ENCODE measurements at places on chromosomes 16 and 17.

DNA sequence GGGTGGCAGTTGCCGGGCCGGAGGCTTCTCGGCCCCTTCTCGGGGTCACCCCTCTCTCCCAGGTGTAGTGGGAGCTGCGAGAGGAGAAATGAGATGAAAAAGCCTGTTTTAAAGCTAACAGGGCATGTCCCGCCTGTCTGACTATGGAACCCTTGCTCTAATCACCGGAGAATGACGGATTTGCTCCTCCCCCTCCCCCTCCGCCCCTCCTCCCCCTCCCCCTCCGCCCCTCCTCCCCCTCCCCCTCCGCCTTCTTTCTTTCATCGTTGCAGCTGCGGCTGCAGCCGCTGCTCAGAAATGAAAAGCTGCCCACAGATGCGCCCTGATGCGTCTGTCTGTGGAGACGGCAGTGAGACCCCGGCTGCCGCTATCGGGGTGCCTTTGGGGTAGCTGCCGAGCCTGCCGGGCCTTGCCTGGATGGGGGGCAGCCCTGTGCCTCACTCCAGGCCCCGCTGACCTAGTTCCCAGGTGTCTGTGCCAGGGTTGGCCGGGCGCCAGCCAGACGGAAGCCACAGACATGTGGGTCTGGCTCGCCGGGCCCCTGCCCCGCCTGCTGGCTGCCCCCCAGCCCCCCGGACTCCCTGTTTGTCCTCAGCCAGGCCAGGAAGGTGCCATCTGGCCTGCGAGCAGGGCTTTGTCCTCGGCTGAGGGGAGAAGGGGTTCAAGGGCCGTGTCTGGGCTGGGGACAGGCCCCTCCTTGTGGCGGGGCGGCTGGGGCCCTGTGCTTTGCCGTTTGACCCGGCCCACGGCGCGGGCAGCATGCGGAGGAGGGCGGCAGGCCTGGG, 37.7 kb downstream of the GINS2 start:
- no peak for DNase-seq

- no peak for DNase-seq
Observed at GRCh38 chr16:50679676-50680555, 1.2 kb downstream of the SNX20 start.

- no peak for DNase-seq
Observed at GRCh38 chr16:87701505-87701921, 64.3 kb downstream of the KLHDC4 start.

DNA sequence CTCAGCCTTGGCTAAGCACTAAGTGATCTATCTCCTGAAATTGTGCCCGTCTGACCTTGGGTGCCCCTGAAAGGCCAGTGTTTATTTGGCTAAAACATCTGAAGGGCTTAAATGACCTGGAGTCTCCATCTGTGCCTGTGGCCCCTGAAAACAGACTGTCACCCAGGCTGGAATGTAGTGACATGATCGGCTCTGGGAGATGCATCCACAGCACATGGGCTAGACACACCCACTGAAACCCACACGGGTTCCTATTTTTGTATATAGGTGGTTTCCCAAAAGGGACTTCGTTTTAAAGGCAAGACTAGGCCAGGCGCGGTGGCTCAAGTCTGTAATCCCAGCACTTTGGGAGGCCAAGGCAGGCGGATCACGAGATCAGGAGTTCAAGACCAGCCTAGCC, 13.5 kb downstream of the CEP295NL start:
- DNase-seq, result no peak

GRCh38 chr16:4529085-4530060, 9.2 kb downstream of the CDIP1 start:
- no peak for DNase-seq

- DNase-seq, result no peak
Observed at GRCh38 chr16:53369921-53370320, 64.3 kb upstream of the RBL2 start.

DNA sequence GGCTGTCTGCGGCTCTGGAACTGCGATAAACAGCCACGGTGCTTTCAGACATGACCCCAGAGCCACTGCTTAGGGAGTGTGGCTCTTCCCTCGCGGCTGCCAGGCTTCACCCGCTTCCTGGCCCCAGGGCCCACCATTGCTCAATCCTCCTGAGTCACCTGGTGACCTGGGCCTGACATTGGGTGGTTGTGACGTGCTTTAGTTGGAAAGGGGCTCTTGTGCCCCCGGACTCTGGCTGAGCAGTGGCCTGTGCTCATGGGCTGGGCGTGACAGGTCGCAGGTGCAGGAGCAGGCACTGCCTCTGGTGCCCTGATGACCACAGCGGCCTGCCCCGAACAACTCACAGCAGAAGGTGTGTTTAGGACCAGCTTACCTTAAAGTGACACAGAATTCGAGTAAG, 8.6 kb upstream of the NUDT16L1 start:
- no peak for DNase-seq

GRCh38 chr17:351449-351738, 1.2 kb downstream of the RPH3AL start:
- DNase-seq, result no peak

GRCh38 chr16:75377729-75378386, 55.4 kb downstream of the CFDP1 start:
- DNase-seq, result no peak

DNA sequence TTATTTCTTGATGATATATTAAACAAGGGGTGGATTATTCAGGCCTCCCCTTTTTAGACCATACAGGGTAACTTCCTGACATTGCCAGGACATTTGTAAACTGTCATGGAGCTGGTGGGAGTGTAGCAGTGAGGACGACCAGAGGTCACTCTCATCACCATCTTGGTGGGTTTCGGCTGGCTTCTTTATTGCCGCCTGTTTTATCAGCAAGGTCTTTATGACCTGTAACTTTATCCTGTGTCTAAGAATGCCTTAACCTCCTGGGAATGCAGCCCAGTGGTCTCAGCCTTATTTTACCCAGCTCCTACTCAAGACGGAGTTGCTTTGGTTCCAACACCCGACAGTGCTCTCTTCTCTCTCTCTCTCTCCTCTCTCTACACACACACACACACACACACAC, 221.9 kb downstream of the C16orf95 start:
- no peak for DNase-seq

DNA sequence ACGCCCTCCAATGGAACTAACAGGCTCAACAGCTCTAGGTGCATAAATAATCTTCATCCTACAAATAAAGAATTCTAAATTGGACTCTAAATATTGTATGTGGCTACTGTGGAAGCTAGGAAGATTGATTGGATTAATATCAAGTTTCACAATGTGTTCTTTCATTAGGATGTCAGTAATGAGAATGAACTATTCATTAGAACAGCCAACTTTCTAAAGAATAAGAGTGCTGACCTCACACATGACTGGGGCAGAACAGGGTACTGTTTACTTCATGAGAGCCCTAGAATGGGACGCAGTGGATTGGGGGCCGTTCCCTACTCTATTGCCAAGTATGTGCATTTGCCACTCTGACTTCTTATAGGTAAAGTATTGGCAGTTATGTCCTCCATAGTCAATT, 528.2 kb upstream of the RBFOX1 start:
- no peak for DNase-seq

GRCh38 chr17:14580499-14580898, 279.6 kb downstream of the HS3ST3B1 start:
- DNase-seq, result no peak

GRCh38 chr17:17873450-17873991, 36.7 kb upstream of the SREBF1 start:
- no peak for DNase-seq

DNA sequence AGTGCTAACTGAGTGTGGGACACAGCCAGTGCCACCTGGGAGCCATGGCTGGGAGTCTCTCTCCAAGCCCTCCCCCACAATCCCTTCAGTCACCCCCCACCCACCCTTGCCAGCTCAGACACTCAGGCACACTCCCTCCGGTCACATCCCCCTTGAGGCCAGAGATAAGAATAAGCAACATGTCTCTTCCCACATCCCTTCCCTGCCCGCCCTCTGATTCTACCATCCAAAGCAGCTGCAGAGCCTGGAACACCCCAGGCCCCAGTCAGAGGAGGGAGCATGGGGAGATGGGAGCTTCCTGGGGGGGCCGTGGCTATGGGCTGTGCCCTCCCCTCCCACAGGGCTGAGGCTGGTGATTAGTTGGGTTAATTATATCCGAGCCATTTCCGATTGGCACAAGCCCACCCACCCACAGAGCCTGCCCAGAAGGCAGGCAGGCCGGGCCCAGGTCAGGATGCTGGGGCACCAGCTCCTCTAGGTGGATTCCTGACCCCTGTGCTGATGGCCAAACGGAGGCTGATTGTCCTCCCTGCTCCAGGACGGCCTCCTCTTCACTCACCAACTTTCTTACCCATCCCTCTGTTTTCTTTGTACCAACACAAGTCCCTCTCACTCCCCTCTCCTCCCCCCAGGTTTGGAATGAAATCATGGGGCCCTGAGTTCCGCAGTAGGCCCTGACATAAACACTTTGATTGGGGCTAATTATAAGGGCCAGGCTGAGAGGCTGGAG, 28.6 kb upstream of the MEIOC start:
- DNase-seq, result no peak

DNA sequence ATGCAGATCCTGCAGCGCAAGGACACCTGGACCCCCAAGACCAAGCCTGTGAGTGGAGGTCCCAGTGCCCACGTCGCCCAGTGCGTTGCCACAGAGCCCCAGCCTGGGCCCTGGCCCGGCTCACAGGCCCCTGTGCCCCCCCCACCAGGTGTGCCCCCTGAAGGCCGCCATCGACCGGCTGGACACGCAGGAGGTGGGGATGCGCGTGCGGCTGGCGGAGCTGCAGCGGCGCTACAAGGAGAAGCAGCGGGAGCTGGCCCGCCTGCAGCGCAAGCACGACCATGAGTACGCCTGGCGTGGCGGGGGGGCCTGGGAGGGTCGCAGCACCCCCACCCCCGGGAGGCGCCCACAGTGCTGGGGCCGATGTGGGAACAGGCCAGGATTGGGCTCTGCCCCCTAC, 56.6 kb downstream of the BAHCC1 start:
- DNase-seq, result no peak

DNA sequence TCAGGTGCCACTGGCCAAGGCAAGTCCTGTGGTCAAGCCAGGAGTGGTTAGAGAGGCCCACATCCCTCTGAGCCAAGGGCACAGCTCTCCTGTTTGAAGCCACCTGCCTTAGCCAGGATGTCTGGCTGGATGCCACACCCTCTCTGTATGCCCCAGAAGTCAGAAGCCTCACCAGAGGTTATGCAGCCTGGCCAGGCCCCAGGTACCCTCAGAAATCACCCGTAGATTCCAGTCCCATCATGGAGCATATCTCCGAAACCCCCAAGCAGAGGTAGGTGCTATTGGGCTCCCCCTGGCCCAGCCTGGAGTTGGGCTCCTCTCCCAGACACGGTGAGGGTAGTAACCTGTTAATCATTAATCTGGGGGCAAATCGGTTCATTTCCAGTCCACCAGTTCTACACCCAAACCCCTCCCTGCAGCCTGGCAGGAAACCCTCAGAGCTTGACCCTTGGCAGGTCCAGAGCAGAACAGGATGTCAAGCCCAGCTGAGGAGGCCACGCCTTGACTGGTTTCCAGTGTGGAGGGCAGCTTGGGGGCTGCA, 60.6 kb upstream of the TMEM97 start:
- no peak for DNase-seq

DNA sequence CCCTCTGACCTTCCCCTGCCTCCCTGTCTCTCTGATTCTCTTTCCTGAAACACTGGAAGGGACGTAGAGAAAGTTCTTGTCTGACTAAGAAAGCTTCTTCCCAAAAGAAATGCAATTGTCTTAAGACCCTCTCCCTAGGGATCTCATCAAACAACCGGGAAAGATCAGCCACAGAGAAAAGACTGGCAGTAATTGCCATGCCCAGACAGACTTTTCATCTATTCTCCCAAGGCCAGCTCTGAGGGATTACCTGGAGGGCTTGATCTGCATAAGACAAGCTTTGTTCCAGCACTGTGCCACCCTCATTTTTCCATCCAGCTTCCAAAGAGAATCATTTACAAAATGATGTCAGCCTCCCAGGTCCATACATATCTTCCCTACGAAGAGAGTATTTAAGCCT, 38.8 kb upstream of the HS3ST3A1 start:
- DNase-seq, result no peak

DNA sequence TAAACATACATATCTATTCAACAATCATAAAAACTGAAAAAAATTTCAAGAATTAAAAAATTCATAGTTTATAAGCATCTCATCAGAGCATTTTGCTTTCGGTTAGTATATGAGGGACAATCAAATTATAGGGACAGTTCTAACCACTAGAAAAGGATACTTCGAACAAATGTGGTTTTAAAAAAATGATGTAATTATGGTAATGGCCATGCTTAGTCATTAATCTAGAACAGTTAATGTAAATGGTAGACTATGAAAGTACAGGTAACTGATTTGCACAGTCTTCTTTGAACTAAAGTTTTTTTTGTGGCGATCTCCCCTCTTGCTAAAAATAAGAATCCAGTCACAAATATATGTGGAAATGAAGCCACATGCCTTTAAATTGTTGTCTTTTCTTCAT, 63.5 kb upstream of the PHOSPHO1 start:
- DNase-seq, result no peak

- DNase-seq, result no peak
Observed at GRCh38 chr17:74529243-74529642, 2.0 kb downstream of the CD300LB start.

- DNase-seq, result no peak
Observed at GRCh38 chr16:88003736-88004135, 52.5 kb downstream of the BANP start.

DNA sequence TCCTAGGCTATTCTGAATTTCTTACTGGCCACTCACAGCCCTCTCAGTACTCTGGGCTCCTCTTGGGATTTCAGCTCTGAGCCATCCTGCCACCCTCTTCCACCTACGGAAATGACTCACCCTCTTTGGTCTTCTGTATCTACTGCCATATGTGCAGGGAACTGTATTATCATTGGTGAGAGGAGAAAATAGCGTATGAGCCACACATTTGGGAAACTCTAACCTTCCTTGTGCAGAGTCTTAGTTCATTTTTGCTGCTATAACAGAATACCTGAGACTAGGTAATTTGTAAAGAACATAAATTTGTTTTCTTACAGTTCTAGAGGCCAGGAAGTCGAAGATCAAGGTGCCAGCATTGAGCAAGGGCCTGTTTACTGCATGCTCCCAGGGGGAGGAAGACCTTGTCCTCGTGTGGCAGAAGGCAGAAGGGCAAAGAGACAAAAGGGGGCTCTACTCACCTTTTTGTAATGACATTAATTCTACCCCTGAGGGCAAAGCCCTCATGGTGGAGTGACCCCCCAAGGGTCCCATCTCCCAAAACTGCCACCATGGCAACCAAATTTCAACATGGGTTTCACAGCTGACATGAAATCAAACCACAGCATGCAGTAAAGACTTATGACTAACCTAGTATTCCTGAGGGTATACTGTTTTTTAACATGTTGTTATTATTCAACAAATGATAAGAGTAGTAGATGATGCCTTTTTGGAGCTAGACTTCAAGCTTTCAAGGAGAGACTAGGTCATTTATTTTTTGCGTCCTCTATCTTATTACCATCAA, 191.8 kb downstream of the PRKCA start:
- no peak for DNase-seq

DNA sequence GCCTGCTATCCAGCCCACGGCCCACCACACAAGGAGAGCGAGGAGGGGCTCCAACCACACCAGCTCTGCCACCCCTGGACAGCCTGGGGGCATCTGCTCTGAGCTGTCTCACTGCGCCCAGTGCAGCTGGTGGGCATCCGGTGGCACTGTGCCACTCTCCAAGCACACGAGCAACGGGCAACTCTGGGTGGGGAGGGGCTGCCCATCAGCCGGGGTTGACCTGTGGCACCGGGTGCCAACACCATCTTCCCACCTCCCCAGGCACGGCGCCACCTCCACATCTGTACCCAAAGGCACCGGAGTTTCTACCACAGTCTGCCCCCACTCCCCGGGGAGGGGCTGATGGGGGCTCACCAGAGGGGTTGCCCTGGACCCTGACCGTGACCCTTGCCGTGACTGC, 241.8 kb downstream of the RBFOX3 start:
- DNase-seq, result no peak

- no peak for DNase-seq
Observed at GRCh38 chr17:82089723-82090548, 8.1 kb downstream of the FASN start.

All from stimulated activated CD8-positive, alpha-beta memory T cell treated with anti-CD3 and anti-CD28 coated beads, Interleukin-4, amount 100 ng/mL, for 1 hour (primary cell).